ENCODE measurements at places on chromosomes 7 and 10.

DNA sequence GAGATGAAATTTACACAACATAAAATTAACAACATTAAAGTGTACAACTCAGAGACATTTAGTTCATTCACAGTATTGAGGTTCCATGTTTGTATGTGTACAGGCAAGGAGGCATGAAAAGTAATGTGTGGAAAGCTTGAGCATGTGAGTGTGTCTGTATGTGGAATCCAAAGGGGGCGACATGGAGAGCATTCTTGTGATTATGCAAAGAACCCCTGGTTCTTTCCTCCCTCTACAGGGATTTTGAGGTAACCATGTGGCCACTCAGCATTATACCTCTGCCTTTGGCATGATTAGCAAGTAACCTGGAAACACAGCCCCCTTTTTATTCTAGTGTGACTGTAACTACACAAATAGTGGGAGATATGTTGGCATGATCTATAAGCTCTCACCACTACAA is 21.0 kb downstream of the OR2F1 start:
- DNase-seq = no peak

DNA sequence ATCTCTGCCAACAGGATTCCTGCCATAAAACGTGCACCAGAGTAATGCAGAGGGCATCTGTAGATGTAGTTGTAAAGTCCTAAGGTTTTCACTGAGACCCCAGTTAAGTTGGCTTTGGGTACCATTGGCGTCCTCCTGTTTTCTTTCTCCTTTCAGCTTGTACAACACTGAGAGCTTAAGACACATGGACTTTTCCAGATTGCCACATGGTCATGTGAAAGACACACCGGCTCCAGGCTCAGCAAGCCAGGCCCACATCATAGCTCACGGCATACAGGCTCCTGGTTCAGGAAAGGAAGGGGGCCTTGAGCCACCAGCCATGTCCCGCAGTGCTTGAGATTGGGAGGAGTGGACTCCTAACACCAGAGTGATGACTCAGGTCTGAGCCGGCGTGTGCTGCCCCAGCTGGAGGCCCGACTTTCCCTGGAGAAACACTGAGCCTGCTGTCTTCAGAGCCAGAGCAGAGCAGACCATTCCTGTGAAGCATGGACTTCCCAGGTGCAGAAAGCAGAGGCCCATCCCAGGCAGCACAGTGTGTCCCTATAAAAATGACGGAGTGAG is 252.7 kb downstream of the PRPF18 start:
- peak; percentile 68 for DNase-seq

- DNase-seq = no peak
Observed at GRCh38 chr7:40726559-40726958, 591.8 kb downstream of the SUGCT start.

- no peak for DNase-seq
Observed at GRCh38 chr10:110880012-110880411, 8.3 kb downstream of the PDCD4 start.

- peak; percentile 7 for DNase-seq
Observed at GRCh38 chr7:43664681-43665080, 64.6 kb downstream of the COA1 start.

- no peak for DNase-seq
Observed at GRCh38 chr7:133910761-133911160, 216.4 kb upstream of the LRGUK start.

DNA sequence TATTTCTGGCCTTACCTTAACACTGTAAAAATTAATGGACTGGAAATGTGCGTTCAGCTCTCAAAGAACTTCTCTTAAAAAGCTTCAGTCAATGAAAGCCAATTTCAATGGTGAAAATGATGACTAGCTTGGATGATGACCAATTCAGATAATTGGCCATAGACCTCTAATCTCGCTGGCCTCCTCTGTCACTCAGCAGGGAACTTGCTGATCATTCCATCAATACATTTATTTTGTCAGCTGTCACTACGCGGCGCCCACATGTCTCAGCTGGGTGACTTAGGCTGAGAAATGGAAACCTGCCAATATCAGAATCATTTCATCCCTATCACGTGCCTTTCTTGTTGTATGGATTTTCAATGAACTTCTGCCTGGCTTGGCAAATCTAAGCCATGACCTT is 673.0 kb upstream of the AUTS2 start:
- DNase-seq = no peak

DNA sequence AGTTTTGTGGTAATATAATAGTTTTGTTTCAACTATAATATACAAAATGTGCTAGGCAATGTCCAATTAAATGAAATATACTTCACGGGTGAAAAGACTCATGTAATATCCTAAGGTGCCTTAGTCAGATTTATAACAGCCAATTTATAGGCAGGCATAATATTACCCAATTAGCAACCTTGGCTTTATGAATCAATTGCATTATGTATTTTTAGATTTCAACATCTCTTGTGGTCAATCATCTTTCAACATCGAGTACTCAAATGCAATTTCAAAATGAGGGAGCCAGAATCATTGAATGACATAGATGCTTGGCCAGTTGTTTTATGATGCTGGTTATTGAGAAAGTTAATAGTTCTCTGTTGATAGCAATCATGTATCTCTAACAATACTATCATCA is 110.3 kb upstream of the SP8 start:
- no peak for DNase-seq

DNA sequence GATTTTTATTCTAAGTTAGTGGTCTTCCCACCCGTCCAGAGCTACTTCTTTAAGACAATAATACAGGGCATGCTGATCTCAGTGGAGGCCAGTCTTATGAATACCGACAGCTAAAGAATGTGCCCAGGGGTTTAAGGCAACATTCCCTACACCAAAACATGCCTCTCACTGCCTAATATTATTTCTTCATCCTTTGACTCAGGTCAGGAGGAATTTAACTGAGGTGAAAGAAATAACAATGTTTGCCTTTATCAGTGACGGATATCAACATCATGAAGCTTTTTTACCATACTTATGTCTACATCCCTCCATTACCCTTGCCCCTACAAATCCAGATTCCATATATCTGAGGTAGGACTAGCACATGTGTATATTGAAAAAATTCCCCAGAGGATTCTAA is 33.3 kb upstream of the TES start:
- DNase-seq = no peak

- DNase-seq = peak; percentile 54
Observed at GRCh38 chr7:15685358-15686294, 857 bp downstream of the MEOX2 start.

- no peak for DNase-seq
Observed at GRCh38 chr7:24108906-24109376, 175.0 kb upstream of the NPY start.

DNA sequence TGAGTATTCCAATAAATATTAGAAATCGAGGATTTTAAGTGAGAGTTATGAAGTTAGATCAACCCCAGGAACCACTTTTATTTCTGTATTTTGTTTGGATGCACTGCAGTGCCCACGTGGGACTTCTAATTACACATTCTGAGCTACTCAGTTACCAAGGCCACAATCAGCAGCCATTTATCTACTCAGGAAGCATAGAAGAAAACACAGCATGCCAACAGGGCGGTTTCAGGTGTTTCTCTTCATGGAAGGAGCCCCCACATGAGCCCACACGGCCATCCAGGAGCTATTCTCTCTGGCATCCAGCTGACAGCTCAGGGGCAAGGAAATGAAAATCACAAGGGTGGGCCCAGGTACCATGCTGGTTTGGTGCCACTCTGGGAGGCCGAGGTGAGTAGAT is 266.5 kb upstream of the MKLN1 start:
- DNase-seq = no peak

DNA sequence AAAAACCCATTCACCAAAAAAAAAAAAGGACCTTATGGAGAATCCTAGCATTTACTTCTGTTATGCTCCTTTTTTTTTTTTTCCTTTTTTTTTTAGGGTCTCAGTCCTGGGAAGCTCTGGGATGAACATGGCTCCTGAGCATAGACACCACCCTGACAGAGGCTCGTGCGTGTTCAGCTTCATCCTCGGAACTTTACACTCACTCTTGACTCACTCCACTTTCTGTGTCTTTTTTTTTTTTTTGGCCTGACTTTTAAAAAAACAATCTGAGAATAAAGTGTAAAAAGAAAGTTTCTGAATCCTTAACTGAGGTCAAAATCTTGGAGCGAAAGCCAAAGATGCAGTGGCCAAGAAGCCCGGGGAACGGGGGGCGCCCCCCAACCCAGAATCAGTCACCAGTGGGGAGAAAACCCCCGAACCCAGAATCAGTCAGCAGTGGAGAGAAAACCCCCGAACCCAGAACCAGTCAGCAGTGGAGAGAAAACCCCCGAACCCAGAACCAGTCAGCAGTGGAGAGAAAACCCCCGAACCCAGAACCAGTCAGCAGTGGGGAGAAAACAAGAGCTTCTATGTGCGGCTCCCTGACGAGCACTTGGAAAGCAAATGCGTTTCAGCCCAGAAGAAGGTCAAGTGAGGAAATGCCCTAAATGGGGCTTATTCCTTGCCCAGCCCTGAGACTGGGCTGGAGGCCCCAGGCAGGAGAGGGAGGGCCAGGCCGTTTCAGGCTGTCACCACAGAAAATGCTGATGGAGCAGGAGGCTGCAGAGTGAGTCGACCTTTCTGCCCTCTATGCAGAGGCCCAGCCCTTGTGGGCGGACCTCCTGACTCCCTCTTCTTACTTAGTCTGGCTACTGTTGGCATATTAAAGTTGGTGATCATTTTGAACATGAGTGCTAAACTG is 19.0 kb upstream of the PFKP start:
- no peak for DNase-seq

- no peak for DNase-seq
Observed at GRCh38 chr7:156026076-156026600, 213.9 kb upstream of the SHH start.

GRCh38 chr7:134407311-134407710 is 51.6 kb downstream of the AKR1B1 start:
- no peak for DNase-seq

DNA sequence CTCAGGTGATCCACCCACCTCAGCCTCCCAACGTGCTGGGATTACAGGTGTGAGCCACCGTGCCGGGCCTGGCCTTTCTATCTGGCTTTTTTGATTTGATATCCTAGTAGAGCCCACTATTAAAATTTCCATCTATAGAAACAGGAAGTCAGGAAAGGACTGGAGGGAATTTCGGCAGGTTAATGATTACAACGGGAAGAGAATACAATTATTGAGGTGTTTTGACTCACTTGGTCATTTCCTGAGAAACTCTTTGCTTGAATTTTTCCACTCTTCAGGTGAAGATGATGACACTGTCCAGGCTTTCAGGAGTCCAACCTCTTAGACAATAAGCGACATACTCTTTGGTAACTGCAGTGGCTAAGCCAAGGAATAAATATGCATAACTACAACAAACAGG is 1.1 kb upstream of the MKLN1 start:
- no peak for DNase-seq

DNA sequence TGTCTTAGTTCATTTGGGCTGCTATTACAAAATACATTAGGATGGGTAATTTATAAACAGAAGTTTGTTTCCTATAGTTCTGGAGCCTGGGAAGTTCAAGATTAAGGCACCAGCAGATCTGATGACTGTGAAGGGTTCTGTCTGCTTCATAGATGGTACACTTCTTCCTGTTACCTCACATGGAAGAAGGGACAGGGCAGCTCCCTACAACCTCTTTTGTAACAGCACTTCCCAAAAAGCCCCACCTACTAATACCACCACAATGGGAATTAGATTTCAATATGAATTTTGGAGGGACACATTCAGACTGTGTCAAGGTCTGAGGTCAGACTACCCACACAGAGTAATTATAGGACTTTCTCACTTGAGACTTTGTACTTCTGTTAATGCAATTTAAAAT is 260.3 kb downstream of the ARHGAP12 start:
- DNase-seq = no peak

- DNase-seq = no peak
Observed at GRCh38 chr10:75197066-75197465, 13.5 kb upstream of the VDAC2 start.

GRCh38 chr10:92810934-92811532 is 37.3 kb upstream of the EXOC6 start:
- no peak for DNase-seq

DNA sequence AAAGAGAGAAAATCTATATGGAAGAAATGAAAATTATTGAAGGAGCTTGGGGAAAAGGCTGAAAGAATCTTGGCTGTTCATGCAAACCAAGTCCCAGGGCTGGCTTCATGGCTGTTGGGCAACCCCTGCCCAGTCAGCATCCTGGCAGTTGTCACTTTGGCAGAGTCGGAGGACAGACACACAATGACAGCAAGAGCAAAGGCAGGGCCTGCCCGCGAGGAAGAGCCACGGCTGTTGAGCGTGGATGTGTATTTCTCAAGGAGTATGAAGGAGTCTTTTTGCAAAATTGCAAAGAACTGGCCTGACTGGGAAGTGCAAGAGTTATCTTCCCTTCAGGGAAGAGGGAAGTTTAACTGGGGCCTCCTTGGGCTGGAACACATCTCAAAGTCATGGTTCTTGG is 11.7 kb downstream of the PTPRE start:
- no peak for DNase-seq

DNA sequence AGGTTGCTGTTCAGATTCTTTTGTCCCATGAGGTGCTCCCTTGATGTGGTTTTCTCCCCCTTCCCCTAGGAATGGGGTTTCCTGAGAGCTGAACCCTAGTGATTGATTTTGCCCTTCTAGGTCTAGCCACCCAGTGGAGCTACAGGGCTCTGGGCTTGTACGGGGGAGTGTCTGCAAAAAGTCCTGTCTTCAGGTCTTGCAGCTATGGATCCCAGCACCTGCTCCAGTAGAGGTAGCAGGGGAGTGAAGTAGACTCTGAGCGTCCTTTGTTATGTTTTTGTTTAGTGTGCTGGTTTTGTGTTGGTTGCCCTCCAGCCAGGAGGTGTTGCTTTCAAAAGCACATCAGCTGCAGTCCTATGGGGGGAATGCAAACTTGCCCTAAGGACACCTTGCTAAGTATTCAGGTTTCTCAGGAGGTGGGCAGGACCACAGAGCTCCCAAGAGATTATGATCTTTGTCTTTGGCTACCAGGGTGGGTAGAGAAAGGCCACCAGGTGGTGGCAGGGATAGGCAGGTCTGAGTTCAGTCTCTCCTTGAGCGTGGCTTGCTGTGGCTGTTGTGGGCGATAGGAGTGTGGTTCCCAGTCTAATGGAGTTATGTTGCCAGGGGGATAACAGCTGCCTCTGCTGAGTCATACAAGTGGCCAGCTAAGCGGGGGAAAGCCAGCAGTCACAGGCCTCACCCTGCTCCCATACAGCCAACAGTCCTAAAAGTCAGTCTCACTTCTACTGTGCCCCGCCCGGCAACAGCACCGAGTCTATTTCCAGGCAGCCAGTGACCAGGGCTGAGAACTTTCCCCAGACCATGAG is 92.4 kb upstream of the JCAD start:
- peak; percentile 14 for DNase-seq

DNA sequence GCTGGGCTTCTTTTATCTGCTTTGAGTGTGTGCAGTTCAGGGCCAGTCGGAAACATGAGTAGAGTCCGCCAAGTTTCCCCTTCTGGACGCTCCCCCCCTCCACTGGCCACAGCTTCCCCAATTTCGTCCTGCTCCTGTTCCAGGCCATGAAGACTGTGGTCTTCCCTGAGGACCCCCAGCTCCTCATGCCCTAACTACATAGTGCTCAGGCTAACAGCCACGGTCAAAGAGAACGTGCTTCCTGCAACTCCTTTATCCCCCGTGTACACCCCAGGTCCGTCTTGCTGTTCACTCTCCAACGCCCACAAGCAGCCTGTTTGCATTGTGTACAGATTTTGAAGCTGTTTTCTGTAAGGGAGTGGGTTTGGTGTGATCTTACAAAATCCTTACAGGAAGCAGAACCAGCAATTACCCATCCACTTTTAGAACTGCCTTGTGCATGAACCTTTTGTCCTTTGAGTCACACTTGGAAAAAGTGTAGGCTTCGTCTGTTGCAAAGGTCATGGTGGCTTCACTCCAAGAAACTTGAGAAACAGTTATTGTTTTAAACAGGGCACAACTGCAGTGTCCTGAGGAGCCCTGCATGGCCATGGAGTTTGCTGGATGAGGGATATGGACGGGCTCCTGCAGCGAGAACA is 77.0 kb upstream of the FAM20C start:
- DNase-seq = no peak

All from endothelial cell of umbilical vein (primary cell).